Foreskin keratinocyte (primary cell): ENCODE measurements at places on chromosomes 7 and 10. TPM values are rescaled to one million over a fixed set of nuclear protein-coding genes. Genes with fewer than 3 reads are reported as not detected.

DNA sequence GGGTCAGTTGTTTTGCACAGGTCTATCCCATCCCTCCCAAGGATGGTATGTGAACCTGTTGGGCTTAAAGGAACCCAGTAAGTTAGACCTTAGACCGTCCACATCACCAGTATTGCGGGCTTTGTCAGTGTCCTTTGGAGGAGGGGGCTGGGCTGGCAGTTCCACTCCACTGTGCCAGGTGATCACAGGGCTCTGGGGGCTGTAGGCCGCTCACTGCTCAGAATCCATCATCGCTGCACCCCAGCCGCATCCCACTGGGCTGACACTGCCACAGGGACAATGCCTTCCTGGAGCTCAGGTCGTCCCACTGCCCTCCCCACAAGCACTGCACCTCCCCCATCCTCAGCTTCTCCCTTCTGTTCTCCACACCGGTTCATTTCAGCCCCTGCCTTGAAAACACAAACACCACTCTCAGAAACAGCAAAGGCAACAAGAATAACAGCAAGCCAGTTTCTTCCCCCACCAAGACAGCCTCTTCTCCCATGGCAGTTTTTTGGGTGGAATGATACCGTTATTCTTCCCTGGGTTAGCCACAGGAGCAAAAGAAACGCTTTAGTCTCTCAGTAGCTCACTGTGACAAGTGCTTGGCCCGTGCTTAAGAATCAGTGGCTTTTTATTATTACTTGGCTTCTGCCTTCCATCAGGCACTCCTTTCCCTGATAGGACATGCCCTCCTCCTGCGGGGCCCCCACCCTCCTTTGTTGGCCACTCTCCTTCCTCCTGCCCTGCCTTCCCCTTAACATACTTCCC, 111.2 kb downstream of the GRK5 start:
- DNase-seq: no peak

GRCh38 chr10:36602374-36602773, 523.0 kb upstream of the ANKRD30A start:
- no peak for DNase-seq

Gene TAF3
- polyA plus RNA-seq: 2.6 and 3.3 TPM in 2 replicates

Gene TFAM
- polyA plus RNA-seq: 12.0 and 21.3 TPM in 2 replicates

Gene UBE2D4
- polyA plus RNA-seq: 9.3 and 9.9 TPM in 2 replicates
